Natural killer cell treated with Interleukin-12 subunit alpha and Interleukin-12 subunit beta and Interleukin-15 and Interleukin-18, amount 100 ng/mL, for 72 hours (primary cell): ENCODE measurements at places on chromosomes 1 and 21.

DNA sequence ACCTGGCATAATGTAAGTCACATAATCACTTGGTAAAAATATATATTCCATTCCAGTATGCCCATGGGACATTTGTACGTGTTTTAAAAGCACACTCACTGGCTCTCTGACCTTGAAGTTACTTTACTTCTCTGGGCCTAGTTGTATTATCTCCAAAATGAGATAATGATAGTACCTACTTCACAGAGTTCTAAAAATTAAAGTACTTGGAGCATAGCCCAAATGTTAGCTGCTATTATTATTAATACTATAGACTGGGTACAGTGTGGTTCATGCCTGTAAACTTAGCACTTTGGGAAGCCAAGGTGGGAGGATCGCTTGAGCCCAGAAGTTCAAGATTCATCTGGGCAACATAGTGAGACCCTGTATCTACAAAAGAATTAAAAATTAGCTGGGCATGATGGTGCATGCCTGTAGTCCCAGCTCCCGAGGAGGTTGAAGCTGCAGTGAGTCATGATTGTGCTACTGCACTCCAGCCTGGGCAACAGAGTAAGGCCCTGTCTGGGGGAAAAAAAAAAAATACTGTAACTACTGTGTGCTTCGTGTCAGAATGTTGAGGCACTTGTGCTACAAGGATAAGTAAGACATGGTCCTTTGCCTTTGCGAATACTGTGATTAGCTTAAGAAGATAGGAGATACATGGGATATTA lies 45.7 kb downstream of the TDRD5 start:
- DNase-seq = no peak

DNA sequence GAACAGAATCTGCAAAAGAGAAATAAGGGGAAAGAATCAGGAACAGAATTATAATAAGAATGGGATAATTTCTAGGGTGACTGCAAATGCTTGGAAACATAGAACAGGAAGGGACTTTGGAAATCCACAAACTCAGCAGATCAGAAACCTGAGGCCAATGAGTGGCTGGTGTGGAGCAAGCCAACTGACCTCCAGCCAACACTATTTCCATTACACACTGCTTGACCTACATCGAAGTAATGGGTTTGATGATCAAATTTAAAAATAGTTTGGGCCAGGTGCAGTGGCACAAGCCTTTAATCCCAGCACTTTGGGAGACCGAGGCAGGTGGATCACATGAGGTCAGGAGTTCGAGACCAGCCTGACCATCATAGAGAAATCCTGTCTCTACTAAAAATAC lies 284.9 kb downstream of the GRIK1 start:
- DNase-seq = no peak

GRCh38 chr1:237864338-237865244 lies 26.1 kb downstream of the ZP4 start:
- no peak for DNase-seq

GRCh38 chr1:227372726-227373130 lies 54.4 kb upstream of the CDC42BPA start:
- no peak for DNase-seq

DNA sequence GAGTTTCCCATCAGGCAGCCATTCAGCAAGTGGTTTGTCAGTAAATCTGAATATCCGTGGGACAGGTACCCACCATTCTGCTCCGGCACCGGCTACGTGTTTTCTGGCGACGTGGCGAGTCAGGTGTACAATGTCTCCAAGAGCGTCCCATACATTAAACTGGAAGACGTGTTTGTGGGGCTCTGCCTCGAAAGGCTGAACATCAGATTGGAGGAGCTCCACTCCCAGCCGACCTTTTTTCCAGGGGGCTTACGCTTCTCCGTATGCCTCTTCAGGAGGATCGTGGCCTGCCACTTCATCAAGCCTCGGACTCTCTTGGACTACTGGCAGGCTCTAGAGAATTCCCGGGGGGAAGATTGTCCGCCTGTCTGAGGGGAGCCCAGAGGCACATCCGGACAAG lies 48.4 kb downstream of the B3GALT5 start:
- peak; percentile 23 for DNase-seq

GRCh38 chr1:218482683-218483082 lies 137.5 kb downstream of the TGFB2 start:
- no peak for DNase-seq

- DNase-seq = no peak
Measured at GRCh38 chr1:27668121-27668807, 3.7 kb downstream of the IFI6 start.

DNA sequence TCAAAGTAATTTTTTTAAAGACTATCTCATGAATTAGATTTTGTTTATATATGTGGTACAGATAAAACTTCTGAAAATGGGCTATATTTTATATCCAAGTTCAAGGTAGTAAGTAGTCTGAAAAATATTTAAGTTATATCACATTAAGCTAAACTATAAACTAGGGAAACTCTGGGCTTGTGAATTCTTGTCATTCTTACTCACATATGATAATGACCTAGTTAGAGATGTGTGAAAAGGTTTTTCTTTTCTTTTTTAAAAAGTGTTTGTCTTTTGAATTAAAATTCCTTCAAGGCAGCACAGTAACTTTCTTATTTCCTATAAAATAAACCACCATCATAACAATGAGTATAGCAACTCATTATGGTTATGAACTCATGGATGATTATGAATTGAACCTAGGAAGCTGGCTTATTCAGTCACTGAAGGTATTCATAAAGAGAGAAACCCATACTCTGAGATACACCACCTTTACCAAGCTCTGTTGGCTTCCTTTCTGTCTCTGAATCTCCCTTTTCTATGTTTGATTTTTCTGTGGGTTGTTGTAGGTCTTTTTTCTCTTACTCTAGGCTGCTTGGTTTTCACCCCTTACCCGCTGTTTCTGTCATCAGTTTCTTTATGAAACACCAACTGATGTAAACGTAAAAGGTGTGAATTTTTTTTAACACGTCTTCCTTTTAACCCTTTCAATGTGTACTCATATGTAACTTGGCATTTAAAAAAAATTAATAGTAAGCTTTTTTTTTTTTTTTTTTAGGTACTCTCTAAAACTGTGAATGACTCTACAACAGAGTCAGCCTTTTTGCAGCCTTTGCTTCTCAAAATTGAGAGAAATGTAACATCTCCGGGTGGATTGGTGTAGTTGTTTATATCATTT lies 25.2 kb downstream of the IL12RB2 start:
- peak; percentile 70 for DNase-seq

DNA sequence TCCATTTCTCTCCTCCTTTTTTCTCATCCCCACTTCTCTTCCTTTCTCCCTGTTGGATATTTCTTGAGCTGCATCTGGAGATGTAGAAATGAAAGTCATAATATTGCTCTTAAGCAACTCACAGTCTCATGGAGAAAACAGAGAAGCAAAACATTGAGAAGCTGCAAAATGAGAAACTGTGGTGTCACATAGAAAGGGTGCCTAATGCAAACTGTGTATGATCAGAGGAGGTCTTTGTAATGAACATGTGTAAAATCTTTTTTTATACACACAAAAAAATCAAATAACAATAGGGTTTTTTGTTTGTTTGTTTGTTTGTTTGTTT lies 11.8 kb upstream of the SLAMF7 start:
- no peak for DNase-seq

GRCh38 chr1:41735631-41736260 lies 183.0 kb downstream of the HIVEP3 start:
- DNase-seq = no peak

GRCh38 chr1:245803666-245804037 lies 648.9 kb downstream of the KIF26B start:
- no peak for DNase-seq

DNA sequence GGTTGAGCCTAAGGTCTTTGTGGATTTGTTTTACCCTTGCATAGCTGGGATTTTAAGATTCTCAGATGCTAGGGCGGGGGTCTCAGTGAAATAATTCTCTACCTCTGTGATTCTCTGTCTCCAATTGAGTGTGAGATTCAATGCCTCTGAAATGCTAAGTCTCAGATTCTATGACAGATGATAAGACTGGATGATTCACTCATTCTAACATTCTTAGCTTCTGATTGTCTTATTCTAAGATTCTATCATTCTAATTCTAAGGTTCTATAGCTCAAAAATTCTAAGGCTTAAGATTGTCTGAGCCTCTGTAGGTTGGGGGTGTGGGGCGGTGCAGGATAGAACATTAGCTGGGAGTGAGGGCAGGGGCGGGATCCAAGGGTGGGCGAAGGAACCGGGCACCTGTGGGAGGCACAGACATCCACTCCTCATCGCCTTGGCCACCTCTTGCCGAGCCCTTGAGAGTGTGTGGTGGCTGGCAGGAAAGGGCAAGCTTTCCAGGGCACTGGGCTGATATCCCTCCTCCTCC lies 29.5 kb downstream of the ADGRB2 start:
- no peak for DNase-seq

DNA sequence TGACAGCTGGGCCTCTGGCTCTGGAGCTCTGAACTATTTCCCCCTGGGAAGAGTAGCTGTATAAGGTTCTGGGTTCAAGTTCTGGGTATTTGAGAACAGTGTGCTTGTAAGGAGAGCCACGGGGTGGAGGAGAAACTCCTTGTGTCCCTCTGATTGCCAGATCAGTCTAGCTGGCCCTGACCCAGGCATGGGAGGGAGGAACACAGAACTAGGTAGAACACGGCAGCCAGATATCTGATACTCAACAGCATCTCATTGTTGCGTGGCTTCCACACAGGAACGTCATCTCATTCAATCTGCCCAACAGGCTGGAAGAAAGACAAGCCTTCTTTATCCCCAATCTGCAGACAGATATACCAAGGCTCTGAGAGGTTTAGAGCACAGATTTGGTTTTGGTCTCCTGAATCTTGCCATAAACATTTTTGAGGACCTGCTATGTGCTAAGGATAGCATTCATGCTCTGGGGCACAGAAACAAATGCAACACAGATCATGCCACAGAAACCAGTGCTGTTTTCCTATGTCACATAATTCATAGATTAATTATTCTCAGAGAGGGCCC lies 83.8 kb downstream of the PLXNA2 start:
- DNase-seq = no peak

GRCh38 chr1:80450711-80451110 lies 1350.0 kb upstream of the ADGRL2 start:
- no peak for DNase-seq

DNA sequence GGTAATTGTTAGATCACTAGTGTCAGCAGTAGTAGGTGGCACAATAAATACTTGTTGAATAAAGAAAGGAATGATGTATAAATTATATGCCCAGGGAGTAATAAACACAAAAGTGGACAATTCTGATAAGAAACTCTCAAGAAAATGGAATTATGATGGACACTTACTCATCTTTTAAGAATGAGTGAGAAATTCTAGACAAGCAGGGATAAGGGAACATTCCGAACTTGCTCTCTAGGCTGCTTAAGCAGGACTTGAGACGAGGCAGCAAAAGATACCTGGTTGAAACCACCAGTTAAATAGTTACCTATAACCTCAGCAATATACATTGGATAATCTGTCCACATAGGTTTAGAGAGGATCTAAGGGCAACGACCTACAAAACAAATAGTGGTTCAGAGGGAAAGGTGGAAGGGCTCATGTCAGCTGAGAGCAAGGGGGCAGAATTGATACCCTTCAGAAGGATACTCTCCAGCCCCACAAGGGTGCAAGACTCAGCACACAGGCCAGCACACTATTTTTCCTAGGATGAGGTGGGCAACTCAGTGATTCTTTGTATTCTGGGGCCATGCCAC lies 46.3 kb downstream of the XCL2 start:
- no peak for DNase-seq

DNA sequence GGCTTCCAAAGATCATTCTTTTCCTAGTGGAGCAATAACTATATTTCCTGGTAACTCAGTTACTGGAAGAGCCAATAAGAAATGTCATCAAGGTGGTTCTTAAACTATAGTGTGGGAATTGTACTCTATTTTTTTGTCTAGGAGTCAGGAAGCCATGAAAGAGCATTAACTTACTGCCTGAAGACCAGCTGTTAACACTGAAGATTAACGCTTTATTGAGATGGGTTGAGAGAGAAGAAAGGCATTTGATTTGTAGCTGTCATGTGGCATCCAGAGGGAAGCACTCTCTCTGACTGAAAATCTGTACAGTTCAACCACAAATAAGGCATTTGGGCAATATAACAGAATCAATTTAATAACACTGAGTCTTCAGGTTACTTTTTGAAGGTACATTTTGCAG lies 76.0 kb downstream of the DNM3 start:
- no peak for DNase-seq

DNA sequence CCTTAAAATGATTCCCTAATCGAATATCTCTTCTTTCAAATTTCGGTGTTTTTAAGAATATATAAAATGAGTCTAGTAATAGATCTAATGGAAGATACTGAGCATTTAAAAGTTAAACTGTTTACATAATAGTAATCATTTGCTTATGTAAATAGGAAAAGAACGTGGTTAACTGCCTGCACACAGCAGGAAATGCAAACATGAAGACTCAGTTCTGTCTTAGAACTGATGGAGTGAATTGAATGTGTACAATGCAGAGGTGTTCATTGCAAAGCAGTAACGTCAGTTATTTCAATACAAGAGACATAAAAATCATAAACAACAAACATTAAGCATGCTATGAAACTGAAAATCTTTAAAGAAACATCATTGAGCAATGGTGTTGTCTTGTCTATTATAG lies 359.4 kb upstream of the ADAMTS5 start:
- DNase-seq = no peak
